HT-29 (cell line): ENCODE measurements at places on chromosomes 3 and 15.

DNA sequence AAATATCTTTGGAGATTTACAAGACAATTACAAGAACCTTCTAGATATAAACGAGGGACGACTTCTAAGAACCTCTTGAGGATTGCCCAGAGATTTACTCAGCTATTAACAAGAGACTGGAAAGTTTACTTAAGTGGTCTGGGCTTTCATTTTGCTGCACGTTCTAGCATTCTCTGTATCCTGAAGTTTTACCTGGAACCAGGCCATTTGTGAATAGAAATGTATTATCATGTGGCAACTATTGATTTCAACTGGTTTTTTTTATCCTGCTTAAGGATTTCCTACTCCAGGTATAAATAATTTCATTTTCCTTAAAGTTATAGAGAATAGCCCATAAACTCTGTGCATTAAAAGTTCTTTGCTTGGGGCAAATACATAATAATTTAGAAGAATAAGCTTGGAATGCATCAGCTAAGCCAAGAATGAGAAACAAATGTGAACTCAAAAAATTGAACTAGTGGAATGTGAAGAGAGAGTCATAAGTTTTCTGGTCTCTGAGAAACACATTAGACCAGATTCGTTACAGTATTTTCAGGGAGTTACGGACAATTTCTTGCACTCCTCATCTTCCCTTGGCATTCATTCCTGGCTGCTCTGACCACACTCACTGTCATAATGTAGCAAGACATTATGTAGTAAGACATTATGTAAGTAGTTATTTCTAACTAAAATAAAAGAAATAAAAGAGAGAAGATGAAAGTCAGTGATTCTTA is 1.3 kb downstream of the AQP9 start:
- DNase-seq, result no peak

- no peak for DNase-seq
These were observed 485.4 kb downstream of the CNTN3 start for GRCh38 chr3:74129056-74129455.

GRCh38 chr3:13023971-13024764 is 49.1 kb downstream of the IQSEC1 start:
- DNase-seq, result no peak

GRCh38 chr15:41331833-41332193 is 578 bp downstream of the OIP5 start:
- no peak for DNase-seq

GRCh38 chr3:59266551-59266950 is 216.7 kb upstream of the CFAP20DC start:
- DNase-seq, result no peak

DNA sequence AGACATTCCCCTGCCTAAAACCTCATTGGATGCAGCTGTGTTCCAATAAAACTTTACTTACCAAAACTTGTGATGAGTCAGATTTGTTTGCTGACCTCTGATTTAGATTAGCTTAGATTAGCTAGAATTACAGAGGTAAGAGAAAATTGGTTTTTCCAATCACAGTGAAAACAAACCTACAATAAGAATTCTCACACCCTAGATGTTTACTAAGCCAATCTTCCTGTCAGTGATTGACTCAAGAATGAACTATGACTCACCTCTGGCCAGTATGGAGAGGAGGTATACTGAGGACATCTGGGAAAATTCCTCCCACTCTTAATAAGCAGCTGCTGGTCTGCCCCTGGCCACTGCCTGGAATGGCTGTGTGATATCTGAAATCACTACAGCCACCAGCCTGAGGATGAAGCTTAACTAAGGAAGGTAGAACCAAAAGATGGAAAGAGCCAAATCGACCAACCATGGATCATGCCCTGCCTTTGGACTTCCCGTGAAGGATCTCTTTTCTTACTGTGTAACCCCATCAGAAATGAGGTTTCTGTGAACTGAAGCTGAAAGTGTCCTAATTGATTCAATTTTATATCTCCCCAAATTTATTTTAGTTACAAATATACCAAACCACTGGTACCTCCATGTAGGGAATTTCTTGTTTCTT is 19.0 kb upstream of the GHSR start:
- peak; percentile 60 for DNase-seq

- peak; percentile 85 for DNase-seq
These were observed 32.1 kb upstream of the DENND4A start for GRCh38 chr15:65824031-65824743.
